Activated CD4-positive, CD25-positive, alpha-beta regulatory T cell treated with anti-CD3 and anti-CD28 coated beads, Interleukin-2, amount 50 U/mL, for 24 hours (primary cell): ENCODE measurements at places on chromosomes 4 and X.

- no peak for ATAC-seq
Measured at GRCh38 chr4:188262464-188262863, 123.2 kb downstream of the TRIML1 start.

DNA sequence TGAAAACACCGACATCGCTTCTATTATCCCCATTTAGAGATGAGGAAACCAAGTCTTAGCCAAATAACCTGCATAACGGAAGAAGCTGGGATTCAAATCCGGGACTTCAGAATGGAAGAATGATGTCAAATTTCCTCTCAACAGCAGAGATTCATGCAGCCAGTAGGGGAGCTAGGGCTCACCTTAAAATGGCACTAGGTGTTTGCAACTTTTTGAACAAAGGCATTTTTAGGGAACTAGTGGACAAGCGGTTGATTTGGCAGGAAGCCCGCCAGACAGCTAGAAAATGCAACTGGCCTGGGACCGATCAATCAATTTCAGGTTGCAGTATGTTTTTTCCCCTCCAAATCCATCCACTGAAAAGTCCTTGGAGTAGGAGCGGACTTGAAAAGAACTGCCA, 224.2 kb downstream of the PTTG2 start:
- ATAC-seq = no peak

GRCh38 chr4:185700048-185700447, 111.9 kb downstream of the SORBS2 start:
- no peak for ATAC-seq

DNA sequence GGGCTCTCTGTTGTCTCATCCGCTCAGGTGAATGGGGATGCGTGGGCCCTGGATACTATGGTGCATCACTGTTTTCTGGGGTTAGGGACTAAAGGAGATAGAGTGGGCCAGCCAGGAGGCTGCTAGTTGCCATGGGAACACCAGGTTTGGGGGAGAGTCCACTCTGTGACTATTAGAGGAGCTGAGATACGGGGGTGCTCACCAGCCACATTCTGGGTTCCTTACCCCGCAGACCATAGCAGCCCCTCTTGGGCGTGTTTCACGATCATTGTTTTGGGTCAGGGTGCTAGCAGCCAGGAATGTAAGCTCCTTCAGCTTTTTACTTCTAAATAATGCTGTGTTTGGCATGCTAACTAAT, 4.6 kb downstream of the EFNB1 start:
- no peak for ATAC-seq

DNA sequence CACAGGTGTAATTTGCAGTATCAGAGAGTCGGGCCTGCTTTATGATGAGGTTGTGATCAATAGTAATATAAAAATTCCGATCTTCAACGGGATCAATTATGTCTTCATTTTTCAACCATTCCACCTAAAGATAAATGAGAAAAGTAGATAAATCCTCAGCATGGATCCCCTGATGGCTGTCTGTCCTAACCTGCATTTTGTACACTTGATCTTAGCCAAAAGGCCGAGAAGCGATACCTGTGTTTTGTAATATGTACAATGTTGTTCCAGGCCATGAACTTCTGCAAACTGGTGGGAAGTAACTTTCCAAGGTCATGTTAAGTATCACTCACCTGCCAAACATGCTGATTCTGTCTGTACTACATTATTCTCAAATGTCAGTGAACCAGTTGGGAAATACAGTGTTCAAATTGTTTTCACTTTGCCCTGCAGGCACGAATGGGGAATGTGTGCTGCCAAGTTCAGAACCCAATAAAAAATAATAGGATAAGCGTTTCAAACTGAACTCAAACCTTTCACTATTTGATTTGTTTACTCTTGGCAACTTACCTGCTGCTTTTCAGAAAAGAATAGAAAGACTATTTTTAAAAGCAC, 298.1 kb downstream of the UNC5C start:
- no peak for ATAC-seq

DNA sequence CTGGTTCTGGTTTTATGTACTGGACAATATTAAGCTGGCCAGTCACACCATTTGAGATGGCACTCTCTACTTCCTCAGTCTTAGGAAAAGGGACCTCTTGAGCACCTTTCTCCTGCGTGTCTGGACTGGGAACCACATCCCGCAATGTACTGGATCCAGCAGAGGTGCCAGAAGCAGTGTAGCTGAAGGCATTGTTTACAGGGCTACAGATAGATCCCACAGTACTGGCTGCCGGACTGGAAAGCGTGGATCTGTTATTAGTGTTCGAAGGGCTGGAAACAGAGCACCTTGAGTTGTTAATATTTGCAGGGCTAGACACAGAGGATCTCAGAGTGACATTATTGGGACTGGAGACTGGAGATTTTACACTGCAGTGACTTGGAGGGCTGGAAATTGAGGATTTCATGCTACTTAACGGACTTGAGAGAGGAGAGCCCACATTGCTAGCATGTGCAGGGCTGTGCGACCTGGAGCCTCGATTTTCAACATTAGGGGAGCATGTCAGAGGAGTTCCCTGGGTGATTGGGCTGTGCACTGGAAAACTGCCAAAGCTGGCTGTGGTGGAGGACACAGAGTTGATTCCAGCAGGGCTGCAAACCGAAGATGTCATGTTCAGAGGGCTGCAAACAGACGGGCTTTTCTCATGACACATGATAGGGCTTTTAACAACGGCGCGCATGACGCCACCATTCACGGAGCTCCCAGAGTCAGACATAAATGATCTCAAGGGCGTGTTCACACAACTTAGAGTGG, 6.4 kb downstream of the NR3C2 start:
- ATAC-seq = no peak

- no peak for ATAC-seq
Measured at GRCh38 chrX:152575331-152575730, 62.4 kb upstream of the GABRQ start.

- ATAC-seq = no peak
Measured at GRCh38 chrX:7100022-7100421, 47.5 kb upstream of the STS start.

DNA sequence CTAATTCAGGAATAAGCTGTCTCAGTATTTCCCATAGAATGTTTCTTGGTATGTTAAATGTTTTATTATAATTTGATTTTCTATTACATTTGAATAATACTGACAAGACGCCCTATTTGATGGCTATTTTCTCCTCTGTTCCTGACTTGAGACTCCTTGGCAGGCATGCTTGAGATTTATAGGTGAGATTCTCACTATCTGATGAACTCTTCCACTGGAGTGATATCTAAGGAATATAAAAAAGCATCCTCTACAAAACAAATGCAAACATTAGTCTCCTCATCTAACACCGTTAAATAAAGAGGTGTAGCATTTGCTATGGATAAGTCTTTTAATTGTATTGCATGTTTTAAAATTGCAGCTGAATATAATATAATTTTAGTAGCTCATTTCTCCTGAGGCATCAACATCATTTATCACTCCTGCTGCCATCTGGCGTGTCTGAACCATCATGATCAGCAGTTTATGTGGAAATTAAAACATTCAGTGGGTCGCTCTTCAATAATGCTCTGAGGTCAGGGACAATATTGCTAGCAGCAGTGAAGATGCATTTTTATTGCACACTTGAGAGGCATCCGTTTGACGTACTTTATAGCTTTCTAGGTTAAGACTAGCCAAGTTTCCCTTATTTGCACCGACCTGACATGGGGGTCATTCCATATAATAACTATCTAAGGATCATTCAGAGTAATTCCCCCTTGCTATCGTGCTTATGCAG, 210.4 kb upstream of the GALNTL6 start:
- ATAC-seq = no peak

DNA sequence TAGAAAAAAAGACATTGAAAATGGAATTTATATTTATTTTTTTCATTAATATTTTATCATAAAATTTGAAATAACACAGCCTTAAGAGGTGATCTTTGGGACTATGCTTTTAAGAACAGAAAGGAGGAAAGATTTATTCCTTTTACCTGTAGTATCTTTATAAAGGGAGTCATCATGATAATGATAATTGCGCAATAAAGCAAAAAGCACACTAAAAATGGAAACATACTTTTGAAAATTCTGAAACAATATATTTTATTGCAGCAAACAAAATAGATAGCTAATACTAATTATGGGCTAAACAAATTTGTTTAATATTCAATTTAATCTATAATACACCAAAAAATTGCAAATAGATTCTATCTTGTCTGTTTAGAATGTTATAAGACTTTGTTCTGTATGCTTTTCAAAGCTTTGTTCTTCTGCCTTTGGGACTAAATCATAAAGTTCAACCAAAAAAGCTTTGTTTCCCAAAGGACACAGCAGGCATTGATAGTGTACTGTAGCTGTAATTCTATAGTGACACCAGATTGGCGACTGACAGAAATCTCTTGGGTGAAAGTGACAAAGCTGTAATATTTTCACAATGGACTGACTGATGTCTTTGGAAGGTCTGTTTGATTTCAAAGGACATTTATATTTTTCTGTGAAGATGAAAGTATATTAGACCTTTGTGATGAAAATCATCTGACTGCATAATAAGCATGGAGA, 2156.6 kb upstream of the TENM3 start:
- no peak for ATAC-seq

DNA sequence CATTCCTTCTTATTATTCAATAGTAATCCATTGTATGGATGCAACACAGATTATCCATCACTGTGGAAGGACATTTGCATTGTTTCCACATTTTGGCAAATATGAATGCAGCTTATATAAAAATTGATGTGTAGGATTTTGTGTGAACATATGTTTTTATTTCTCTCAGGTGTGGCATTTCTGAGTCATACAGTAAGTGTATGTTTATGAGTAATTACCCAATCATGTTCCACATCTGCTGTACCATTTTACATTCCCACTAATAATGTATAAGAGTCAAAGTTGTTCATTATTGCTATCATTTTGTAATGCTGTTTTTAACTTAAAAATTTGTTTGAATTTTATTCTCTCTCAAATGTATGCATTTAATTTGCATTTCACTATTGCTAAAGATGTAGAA, 25.5 kb downstream of the MAGEA4 start:
- ATAC-seq = no peak

GRCh38 chr4:35358001-35358584, 886.2 kb downstream of the ARAP2 start:
- ATAC-seq = no peak

DNA sequence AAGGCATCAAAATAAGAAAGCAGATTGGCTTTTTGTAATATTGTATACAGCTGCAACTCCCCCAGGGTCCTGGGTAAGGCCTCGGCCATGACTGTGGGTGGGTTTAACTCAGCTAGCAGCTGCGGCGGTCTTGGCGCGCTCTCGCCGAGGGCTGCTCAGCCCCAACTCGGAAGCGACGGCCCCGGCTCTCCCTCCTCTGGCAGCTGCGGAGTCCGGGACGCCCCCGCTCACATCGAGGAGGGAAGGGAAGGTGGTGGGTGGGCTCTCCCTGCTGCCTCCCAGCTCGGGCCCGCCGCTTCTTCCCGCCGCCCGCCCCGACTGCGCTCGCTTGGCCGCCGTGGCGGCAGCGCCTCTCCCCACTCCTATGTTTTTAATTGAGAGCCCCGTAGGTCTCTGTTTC, 51.2 kb downstream of the GPR50 start:
- no peak for ATAC-seq

DNA sequence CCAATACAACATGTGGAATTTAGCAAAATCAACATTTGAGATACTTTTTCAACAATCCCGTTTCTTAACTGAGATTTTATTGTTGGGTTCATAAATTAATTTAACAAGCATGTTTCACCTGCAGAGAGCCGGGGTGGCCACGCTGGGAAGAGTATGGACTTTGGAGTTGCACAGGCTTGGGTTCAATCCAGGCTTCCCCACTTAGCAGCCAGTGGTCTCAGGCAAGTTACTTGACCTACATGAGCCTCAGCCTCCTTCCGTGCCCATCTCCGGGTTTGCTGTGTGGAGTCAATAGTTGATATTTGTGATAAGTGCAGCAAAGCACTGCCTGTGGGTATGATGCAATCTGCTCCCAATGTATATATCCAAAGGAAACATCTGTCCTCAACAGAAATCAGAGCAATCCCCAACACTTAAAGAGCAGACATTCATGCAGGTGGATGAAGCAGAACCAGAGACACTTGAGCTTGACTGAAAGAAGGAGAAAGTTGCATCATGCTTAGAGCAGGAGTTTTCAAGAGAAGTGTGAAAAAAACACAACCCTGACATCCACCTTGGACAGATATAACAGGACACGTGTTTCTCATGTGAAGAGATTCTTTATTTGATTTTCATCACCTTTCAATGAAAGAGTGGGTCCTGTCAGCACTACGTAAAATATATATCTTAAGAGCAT, 5.1 kb downstream of the CYTL1 start:
- ATAC-seq = no peak

GRCh38 chr4:108483079-108483478, 137.3 kb upstream of the RPL34 start:
- ATAC-seq = peak; percentile 67

DNA sequence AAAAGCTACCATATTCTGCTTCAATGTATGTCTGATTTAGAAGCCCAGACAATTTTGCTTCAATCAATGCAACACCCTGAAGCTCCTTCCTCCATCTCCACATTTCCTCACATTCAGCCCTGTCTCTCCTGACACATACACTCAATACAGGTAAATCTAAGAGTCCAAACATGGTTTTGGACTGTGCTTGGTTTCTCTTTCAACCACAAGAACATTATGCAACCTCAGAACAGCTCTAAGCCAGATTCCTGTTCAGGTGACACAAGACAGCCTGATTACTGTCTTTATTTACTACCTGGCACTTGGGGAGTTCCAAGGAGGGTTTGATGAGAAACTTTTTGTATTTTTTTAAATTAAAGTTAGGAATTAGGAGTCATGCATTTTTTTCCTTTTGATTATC, 307.5 kb upstream of the SLIT2 start:
- ATAC-seq = no peak

DNA sequence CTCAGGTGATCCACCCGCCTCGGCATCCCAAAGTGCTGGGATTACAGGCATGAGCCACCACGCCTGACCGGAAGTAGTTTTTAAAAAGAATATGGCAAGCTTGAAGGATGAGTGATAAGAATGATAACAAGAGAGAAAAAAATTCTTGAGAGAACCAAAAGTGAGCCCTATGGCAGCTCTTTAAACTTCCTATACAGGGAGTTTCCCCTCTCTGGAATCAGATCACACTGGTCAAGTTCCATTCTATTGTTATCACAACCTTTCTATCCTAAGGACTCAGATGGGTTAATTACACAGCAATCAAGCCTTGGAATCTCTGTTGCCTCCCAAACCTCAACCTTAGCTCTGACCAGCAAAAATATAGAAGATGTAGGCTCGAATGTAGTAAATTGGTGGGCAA, 33.8 kb upstream of the ZNF518B start:
- no peak for ATAC-seq
